ENCODE measurements at places on chromosomes 6 and 20.

DNA sequence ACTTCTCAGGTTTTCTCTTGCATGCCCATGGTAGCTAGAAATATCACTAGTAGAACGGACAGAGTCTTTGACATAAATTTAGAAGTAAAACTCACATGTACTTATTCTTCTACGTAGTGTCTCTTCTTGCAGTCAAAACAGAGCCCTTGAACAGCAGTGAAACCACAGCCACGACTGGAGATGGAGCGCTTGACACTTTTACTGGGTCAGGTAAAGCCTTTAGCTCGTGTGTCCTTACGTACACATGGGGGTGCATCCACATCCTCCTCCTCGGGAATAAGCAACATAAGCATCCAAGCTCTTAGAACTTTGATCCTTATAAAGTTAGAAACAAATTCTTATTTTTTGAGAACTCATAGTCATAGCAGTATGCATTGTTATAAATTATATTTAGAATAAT, 215.3 kb downstream of the EYA4 start:
- DNase-seq: no peak

GRCh38 chr20:62825986-62826645, 9.3 kb downstream of the COL9A3 start:
- DNase-seq: peak; percentile 47

DNA sequence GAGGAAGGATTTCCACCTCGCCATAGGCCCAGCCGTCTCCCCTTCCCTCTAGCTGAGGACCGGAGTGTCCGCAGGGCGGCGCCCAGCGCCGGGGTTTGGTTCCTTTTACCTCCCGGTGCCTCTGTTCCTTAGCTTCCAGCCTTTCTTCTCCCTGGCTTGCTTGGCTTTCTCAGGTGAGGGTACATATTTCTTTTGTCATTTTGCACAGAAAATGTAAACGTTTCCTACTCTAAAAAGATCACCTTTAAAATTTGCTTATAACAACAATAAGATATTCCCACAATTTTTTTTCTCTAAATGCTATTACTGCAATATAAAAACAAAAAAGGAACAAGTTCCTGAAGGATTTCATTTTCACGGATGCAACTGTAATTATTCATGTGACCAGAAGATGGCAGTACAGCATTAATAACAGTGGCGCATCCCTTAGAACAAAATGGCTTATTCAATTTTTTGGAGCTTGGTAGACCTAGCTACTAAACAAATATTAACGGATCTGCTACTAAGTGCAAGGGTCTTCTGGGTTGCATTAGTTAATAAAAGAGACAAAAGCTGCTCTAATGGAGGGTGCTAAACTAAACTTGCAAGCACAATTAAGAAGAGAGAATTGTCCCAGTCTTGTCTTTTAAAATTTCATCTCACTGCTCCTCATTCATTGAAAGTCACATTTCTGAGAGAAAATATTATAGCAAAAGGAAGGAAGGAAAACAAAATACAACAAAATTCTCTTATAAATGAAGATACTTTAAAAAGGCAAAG, 172.9 kb downstream of the ADGRG6 start:
- peak; percentile 32 for DNase-seq

GRCh38 chr6:94401311-94401710, 982.0 kb upstream of the EPHA7 start:
- DNase-seq: no peak

DNA sequence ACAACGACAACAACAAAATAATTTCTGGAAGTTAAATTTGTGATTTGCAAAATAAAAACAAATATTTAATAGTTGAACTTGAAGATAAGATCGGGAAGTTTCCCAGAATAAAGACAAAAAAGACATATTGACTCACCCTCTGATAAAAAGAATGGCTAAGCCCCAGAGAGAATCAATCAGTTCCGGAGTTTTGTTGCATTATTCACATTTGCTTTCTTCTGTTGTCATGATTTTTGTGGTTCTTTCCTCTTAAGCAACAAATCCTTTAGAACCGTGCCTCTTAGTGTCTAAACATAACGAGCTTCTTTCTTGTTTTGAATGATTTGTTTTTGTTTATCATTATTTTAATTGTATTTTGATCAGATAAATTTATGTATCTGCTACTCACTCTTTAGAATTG, 337.7 kb upstream of the PRND start:
- DNase-seq: no peak

- no peak for DNase-seq
Measured at GRCh38 chr20:19120011-19120410, 92.4 kb upstream of the SLC24A3 start.

DNA sequence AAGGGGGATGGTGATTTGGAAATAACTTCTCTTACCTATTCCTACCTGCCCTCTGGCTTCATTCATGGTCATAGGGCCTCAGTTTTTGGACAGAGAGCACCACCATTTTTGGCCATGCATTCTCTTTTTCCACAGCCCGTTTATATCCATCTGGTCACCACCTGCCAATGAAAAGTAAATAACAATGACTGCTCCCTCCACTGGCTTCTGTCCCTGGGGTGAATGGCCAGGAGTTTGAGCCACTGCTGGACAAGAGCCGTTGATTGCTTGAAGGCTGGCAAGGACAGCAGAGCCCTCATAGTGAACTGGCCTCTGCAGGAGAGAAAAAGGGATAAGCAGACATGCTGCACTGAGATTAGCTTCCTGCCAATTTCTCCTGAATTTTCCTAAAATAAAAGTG, 261.8 kb downstream of the ADGB start:
- DNase-seq: no peak

DNA sequence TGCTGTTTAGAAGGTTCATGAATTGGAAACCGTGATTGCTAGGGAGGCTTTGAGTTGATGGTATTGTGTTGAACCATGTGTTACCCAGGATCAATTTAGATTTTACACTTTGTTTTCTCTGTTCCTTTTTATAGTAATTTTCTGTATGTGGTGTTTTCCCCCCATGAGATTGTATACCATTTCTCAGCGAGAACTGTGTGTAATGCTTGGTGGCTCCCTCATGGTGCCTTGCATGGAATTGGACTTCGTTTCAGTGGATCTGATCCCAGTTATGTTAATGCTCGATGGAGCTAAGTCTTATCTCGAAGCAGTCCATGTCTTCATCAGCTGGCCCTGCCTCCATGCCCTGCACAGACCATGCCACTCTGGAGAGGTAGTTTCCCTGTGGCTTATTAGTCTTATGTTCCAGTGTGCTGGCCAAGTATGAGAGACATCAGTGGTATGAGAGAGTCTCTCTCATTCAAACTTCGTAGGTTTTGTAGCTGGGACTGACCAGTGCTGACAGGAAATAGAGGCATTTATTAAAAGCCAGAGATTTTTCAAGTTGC, 18.7 kb downstream of the PTPN1 start:
- no peak for DNase-seq

GRCh38 chr6:107304421-107305025, 154.8 kb downstream of the PDSS2 start:
- no peak for DNase-seq

GRCh38 chr20:33162753-33163152, 5.2 kb upstream of the BPIFA2 start:
- DNase-seq: no peak

GRCh38 chr6:89895276-89895874, 1.1 kb downstream of the GJA10 start:
- DNase-seq: no peak

DNA sequence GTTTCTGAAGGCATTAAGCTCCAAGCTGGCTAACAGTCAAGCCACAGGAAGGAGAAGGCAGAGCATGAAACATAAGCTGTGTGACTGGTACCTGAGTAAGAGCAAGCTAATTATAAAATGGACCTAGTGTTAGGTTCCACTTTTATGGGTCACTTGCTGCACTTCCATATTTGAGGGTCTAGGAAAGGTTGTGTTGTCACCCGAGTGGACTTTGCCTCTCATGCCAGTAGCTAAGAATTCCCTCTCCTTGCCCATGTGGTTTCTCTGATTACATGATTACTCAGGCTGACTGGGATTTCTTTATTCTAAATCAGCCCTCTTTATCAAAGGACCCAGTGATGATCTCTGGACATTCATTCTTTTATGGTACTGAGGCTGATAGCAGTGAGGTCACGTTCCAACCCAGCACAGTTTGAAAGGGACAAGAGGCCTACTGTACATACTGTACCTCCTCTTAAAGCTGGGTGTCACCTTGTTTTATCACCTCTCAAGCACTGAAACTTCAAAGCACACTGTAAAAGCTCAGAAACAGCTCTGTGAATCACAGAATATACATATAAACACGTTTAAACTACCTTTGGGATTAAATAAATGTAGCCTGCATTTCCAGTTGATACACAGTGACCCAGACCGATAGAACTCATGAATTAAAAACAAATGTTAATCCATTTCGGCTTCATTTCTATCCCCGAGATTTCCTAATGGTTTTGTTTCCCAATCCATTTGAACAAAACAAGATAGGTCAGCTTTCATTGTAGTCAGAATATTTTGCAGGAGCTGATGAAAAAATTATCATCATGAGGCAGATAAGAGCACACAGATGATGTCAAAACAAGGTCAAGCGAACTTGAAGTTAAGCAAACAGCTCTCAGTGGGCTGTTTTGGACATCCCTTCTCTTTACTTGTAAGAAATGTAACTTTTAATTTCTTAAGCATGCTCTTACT, 96.5 kb downstream of the ALDH8A1 start:
- DNase-seq: no peak

- DNase-seq: no peak
Measured at GRCh38 chr20:34980543-34981233, 25.0 kb downstream of the MYH7B start.

DNA sequence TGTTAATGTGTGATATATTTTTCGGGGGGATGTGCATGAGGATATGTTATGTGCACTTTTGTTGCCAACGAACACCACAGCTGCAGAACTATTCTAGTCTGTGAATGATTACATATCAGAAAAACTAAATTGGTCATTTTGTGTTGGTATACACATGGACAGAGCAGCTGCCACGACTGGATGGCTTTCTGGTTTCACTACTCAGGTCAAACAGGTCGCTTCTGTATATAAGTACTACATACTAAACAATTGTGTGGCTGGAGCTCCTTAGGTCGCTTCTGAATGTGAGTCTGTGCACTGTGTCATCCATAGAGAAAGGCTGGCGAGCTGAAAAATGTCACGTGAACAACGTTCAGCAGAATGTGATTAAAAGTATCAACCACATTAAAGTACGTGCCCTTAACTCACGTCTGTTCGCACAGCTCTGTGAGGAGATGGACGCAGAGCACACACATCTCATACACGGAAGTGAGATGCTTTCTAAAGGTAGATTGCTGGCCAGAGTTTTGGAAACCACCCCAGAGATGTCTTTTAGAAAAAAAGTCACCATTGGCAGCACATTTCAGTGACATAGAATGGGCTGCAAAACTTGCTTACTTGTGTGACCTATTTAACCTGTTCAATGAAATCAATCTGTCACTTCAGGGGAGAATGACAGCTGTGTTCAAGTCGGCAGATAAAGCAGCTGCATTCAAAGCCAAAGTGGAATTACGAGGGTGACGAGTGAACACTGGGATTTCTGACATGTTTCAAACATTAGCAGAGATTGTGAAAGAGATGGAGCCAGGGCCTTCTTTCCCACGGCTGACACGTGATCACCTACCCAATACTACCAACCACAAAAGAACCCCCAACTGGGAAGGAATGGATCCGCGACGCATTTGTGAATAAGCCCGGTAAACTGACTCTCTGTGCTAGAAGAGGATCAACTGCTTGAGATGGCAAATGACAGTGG, 176.6 kb downstream of the PDE10A start:
- DNase-seq: no peak

DNA sequence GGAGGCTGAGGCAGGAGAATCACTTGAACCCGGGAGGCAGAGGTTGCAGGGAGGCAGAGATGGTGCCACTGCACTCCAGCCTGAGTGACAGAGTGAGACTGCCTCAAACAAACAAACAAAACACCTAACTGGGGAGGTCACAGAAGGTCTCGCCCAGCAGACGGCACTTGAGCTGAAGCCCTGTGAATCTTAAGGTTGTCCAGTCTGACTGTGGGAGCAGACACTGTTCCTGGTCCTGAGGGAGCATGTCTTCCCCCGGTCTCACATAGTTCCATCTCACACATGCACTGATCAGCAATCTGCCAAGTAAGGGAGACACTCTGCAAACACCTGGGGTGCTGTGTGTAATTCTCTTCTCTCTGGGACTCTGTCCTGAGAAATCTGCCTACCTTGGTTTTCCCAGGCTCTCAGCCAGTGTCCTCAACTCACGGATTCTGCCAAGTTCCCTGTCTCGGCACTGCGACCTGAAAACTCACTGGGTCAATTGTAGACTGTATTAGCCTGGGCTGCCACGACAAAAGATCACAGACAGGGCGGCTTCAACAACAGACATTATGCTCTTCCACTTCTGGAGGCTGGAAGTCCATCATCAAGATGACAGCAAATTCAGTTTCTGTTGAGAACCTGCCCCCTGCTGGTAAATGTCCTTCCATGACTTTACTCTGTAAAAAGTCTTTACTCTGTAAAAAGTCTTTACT, 94.3 kb downstream of the JPH2 start:
- no peak for DNase-seq

GRCh38 chr6:17204533-17204932, 76.6 kb upstream of the RBM24 start:
- DNase-seq: no peak

DNA sequence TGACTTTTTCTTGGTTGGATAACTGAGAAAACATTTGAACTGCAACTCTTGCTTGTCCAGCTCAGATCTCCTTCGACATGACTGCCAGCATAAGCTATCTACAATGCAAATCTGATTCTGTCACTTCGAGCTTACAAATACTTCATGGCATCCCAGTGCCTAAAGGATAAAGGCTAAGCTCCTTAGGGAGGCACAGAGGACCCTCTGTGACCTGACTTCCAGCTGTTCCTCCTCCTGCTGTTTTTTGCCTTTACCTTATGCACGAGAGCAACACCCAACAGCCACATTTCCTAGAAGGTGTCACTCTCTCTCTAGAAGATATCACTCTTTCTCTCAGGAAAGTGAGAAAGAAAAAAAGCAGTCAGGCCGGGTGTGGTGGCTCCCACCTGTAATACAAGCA, 23.4 kb downstream of the SLC17A5 start:
- no peak for DNase-seq

GRCh38 chr6:145235207-145235606, 500.1 kb downstream of the EPM2A start:
- no peak for DNase-seq

DNA sequence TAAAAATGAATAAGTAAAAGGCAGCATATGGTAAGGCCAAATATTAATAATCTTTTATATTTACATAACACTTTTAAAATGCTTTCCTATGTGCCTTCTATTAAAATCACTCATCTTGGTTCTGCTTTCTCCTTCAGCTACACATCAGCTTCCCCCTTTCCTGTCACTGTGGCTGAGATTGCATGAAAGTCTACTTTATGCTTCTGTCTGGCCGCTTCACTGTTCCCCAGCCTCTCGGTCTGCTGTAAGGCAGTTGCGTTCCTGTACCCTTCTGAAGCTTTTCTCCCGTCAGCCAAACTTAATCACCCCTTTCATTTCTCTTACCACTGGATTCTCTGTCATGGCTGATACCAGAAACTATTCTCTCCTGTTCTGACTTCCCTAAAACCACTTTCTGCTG, 34.6 kb downstream of the SOX4 start:
- DNase-seq: no peak

DNA sequence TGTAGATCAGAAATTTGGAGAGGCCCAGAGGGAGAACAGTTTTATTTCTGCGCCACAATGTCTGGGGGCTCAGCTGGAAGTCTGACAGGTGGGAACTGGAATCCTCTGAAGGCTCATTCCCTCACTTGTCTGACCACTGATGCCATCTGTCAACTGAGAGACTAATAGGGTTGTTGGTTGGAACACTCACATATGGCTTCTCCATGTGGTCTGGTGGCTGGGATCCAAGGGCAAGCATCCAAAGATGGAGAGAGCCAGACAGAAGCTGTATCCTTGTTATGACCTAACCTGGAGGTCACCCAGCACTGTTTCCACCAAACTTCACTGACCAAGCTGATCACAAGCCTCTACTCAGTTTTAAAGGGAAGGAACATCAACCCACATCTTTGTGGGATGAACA, 117.9 kb upstream of the AKAP12 start:
- DNase-seq: no peak

Measured in germinal center (tissue), 1 donor.